Epithelial cell of esophagus (primary cell): ENCODE measurements at places on chromosomes 2 and 18.

- no peak for DNase-seq
Observed at GRCh38 chr2:76870011-76870410, 652.2 kb downstream of the LRRTM4 start.

DNA sequence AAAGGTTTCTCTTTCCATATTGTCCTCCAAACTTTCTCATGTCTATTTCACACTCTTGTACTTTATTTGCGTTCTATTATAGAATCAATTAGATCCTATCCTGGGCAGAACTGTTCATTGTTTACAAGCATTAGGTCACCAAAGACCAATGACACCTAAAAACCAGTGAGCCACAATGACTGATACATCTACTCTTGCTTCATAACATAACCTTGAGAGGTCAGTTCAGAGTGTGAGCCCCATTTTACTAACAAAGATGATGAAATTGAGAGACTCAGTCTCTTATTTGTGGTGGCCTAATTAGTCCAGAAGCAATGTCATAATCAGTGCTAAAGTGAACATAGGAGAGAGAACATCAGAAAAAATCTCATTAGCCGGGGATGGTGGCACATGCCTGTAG, 248.9 kb upstream of the RBBP8 start:
- no peak for DNase-seq

- no peak for DNase-seq
Observed at GRCh38 chr18:2134364-2134763, 436.9 kb downstream of the METTL4 start.

DNA sequence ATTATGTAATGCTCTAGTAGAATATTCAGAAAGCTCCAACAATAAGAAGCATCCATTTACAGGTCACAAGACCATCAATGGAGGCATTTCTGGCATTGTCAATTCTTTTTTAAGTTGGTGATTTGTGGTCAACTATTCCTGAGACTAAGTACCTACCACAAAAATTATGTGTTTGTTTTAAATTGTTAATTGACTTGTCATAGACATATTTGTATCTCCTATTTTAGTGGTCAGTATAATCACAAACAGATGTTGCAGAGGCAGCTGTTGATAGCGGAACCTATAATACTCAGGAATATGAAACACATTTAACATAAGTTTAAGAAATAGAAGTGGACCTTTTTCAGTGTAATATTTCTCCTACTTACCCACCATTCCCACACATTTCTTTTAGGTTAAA, 430.1 kb downstream of the CCDC85A start:
- no peak for DNase-seq

DNA sequence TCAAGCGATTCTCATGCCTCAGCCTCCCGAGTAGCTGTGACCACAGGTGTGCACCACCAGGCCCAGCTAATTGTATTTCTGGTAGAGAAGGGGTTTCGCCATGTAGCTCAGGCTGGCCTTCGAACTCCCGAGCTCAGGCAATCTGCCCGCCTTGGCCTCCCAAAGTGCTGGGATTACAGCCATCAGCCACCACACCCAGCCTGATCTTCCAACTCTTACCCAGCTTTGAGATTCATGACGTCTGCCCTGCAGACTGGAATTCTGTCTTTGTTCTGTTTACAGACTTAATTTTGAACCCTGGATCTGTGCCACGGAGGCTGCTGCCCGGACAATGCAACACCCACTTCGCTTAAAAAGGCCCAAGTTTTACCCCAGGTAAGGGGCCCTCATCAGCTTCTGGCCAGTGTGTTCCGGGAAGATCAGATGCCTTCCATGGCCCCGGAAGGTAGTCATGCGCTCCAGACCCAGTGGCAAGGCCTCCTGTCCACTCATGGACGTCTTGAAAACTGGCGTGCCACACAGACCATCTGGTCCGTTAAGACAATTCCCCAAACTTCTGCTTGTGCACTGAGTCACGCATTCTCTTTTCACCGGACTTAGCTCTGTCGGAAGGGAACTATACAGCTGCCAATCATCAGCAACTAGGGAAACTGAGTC, 5.5 kb downstream of the PXDN start:
- no peak for DNase-seq

- DNase-seq: no peak
Observed at GRCh38 chr2:239379641-239380170, 21.1 kb downstream of the HDAC4 start.

DNA sequence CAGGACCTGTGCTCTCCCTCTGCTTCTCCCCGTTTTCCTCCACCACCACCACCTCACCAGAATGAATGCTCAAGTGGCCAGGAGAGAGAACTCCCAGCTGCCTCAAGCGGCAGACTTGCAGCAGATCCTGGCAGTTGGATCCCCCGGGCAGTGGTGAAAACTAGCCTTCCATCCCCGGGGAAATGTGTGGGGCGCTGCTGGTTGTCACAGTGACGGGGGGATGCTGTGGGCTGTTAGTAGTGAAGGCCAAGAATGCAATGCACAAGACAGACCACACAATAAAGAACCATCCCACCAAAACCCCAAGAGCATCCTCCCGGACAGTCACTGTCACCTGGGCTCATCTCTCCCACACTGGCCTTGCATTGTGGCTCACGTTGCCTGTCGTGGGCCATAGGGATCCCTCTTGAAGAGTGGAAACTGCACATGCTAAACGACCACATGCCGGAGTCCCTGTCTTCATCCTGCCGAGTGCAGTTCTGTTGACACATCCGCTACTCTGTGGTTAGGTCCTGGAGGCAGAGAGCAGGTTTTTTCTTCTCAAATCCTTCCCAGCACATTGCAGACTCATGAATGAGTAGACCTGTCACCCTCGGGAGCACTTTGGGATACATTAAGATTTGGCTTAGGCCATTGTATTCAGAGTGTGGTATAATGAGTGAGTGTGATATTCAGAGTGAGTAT, 13.5 kb downstream of the SPATA3 start:
- DNase-seq: no peak

- no peak for DNase-seq
Observed at GRCh38 chr18:3179430-3180089, 40.2 kb downstream of the MYOM1 start.

GRCh38 chr2:177093371-177093770, 119.2 kb upstream of the HNRNPA3 start:
- DNase-seq: no peak

GRCh38 chr2:98551316-98551715, 57.0 kb downstream of the COA5 start:
- DNase-seq: no peak

- no peak for DNase-seq
Observed at GRCh38 chr2:22557406-22557805, 827.6 kb upstream of the KLHL29 start.

DNA sequence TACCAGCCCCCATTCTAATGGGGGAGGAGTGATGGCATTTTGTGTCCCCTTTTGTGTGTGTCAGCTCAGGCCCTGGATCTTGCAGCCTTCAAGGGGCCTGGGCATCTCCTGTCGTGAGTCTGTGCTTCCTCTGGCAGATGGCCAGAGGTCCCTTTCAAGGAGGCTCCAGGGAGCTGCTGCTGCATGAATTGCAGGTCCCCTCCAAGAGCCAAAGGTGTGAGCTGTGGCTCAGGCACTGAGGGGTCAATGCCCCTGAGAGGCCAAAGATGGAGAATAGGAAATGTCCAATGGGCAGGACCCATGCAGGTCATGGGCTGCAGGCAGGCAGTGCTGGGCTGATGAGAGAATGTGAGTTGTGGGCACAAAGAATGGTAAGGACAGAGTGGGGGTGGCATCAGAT, 10.4 kb downstream of the MAB21L4 start:
- no peak for DNase-seq

DNA sequence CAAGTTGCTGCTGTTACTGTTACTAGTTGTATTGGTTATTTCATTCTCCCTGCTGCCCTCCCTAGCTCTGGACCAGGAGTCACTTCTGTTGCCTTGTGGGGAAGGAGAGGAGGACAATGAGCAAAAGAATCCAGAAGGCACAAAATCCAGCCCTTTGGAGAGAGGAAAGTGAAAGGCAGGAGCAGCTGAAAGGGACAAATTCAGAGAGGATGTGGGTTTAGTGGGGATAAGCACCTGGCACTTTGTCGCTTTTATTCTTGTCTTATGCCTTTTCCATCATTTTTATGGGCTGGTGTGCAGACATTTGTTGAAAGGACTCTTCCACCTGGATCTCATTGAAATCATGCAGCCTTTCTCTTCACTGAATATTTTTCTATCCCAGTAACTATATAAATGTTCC, 24.3 kb upstream of the LTBP1 start:
- no peak for DNase-seq

GRCh38 chr2:98704499-98705332, 26.2 kb downstream of the MGAT4A start:
- DNase-seq: no peak

GRCh38 chr2:210913461-210913860, 357.1 kb downstream of the CPS1 start:
- DNase-seq: no peak

DNA sequence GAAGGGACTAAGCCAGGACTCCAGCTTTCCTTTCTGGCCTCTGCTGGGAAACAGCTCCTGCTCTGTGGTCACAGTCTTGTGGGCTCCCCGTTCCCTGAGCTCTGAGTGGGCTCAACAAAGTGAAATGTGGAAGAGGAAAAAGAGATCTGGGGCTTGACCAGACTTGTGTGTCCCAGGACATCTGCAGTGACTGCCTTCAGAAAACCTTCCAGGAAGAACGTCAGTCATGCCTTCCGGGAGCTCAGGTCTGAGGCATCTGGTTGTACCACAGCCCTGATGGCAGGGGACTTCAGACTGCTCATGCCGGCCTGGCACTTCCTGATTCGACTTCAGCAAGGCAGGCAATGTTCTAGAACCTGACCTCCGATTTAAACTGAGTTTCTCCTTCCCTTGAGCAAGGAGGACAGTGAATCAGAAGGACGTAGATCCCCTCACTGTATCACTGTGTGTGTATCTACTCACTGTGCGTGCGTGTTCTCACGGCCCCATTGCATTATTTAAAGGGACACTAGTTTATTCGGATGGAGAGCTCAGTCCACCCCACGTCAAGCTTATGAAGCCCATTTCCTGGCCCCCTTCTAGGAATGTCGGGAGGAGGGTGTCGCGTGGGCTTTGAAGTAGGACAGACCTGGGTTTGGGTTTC, 548 bp upstream of the FBLN7 start:
- DNase-seq: peak; percentile 71

GRCh38 chr2:213861638-213862037, 549.2 kb upstream of the VWC2L start:
- no peak for DNase-seq

GRCh38 chr2:159614534-159615366, 1.6 kb downstream of the BAZ2B start:
- peak; percentile 53 for DNase-seq

- DNase-seq: peak; percentile 40
Observed at GRCh38 chr18:8841781-8842485, 136.6 kb downstream of the MTCL1 start.

DNA sequence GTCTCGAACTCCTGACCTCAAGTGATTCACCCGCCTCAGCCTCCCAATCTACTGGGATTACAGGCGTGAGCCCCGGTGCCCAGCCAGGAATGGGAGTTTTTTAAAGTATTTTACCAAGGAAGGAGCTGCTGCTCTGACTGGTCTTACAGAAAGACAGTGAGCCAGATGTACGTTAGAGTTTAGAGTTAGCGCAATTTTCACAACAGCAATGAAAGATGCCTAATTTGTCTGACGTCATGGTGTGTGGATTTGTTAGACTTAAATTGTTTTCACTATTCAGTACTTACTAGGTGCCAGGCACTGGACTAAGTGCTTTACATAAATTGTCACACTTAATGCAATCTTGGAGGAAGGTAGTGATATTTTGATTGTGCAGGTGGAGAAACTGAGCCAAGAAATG, 12.4 kb upstream of the RPL37A start:
- no peak for DNase-seq

DNA sequence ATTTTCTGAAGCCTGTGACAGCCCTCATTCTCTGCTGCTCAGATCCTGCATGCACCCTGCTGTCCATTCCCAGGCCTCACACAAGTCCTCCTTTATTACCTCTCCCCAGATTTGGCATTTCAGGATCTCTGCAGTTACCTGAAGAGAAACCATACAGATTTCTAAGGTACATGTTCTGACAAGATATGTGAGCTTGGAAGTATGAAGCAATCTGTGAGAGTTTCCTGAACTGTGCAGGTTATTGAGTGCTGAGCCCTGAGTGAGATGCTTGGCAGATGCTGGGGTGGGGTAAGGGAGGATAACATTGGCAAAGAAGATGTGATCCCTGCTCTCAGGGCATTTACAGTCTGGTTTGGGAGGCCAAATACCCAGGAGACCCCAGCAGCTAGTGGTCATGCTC, 122.1 kb upstream of the STPG4 start:
- DNase-seq: peak; percentile 85

DNA sequence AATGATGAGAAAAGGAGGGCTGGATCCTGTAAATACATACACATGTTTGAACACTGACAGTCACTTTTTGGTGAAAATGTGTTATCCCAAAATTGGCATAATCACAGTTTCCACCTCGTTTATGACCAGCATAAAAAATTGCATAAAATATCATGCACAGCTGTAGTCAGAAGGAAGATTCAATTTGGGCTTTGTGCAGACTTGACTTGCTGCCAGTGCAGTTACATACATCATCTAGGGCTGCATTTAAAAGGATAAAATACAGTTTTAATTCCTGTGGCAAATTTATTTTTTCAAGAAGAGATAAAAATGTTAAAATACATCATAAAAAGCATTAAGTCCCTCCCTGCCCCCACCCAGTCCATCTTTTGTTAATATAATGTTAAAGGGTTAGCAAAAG, 103.8 kb downstream of the VWC2L start:
- DNase-seq: no peak

DNA sequence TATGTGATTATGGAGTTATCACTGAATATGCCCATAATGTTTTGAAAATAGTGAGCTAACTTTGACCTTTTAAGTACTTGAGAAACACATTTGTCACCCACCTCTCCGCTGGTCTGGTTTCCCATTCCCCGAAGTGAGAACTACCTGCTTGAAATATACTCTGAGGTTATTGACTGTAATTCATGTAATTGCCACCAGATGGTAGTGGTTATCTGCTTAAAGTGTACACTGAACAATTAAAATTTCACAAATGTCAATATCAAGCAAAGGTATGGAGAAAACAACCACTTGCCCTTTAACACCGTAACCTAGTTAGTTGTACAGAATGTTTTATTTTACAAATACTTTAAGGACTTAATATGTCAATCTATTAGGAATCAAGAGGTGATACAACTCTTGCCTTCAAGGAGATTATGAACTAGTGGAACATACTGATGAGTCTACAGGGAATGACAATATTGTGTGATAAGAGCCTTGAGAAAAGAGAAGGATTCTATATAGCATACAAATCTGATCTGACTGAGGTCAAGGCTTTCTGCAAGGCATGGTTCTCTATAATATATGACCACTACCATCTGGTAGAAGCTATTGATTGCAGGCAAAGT, 316.8 kb upstream of the KCNH7 start:
- peak; percentile 56 for DNase-seq
